ENCODE measurements at places on chromosomes 11 and 22.

GRCh38 chr11:115699733-115700132, 195.5 kb upstream of the CADM1 start:
- no peak for DNase-seq

DNA sequence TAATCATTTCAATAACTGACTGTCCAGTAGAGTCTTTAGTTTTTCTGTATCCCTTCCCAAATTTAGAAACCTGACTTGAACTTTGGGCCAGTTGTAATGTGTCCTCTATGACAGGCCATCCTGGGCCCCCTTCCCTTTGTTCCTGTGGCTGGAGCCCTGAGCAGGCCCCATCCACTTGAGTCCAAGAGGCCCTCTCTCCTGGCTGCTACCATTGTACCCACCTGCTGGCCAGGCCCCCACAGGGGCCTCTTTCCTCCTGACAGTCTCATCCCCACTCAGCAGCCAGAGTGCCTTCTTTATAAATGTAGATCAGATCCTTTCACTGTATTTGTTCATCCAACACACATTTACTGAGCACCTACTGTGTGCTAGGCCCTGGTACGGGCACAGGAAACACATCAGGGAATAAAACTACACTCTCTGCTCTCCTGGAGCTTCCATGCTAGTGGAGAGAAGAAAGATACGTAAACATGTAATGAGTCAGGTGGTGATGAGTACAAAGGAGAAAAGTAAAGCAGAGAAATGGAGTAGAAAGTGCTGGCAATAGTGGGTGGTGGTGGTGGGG, 2.7 kb upstream of the LRP5 start:
- no peak for DNase-seq

GRCh38 chr11:57391539-57391938, 1.1 kb upstream of the PRG2 start:
- DNase-seq, result no peak

- DNase-seq, result peak; percentile 95
Observed at GRCh38 chr11:65422633-65423515, at the start of gene NEAT1. Gene NEAT1 (plus strand): TSS chr11:65422798.

DNA sequence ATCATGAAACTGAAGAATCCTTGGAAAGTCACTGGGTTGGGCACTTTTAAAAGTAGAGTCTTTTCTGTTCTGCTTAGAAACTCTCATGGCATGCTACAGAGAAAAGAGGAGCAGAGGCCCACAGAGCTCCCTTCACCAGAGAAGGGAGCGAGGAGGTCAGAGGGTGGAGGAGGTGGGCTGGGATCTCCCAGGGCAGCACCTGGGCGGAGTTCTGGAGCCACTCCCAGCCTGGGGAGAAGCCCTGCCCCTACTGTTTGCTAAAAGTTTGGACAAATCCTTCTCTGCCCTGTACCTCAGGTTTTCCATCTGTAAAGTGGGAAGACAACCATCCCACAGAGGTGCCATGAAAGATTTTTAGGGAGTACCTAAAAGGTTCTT, 299.1 kb downstream of the KIRREL3 start:
- no peak for DNase-seq

- DNase-seq, result no peak
Observed at GRCh38 chr22:45334068-45334467, 24.3 kb downstream of the FAM118A start.

DNA sequence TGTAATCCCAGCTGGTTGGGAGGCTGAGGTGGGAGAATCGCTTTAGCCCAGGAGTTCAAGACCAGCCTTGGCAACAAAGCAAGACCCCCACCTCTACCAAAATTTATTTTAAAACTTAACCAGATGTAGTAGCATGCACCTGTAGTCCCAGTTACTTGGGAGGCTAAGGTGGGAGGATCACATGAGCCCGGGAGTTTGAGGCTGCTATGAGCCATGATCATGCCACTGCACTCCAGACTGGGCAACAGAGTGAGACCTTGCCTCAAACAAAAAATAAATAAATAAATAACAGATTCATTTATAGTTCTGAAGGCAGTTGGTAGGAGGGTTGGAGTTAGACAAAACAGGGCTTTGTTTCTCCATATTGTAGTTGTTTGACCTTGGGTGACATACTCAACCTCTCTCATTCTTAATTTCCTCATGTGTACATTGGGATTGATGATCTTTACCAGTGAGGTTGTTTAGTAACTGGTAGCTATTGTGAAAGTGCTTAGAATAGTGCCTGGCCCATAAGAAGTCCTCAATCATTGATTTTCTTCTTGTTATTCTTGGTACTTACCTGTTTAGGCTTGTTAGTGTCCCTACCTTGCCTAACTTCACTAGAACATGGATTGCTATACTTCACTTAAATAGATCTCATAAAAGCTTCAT, 79.1 kb downstream of the EMSY start:
- DNase-seq, result no peak

DNA sequence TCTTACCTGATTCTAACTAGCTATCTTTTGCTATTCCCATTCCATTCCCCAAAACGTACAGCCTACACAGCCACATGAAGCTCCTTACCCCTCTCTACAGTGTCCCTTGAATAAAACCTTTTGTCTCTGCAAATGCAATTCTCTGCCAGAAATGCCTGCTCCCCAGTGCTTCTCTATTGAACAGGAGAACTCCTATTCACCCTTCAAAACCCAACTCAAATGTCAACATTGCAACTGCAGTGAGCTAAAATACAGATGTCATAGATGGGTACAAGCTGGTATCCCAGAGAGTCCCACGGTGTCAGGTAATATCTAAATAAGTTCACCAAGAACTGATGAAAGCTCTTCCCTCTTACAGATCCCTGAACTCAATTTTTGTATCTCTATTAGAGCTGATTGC, 421.7 kb downstream of the INSC start:
- no peak for DNase-seq

DNA sequence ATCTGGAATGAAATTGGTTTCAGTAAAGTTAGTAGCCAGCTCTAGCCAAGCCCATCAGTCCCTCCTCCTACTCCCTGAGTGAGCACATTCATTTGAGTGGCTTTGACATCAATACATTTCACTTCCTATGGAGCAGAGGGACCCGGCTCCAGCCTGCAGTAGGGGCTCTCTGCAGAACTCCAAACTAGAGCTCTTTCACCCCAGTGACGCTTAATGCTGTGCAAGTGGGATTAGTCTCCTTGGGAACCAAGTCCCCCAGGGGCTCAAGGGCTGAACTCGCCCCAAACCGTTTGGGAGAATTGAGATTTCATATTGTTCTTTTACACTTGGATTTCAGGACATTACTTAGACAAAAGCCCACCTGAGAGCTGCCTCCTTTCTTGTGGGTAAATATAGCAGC, 4.4 kb upstream of the FAM181B start:
- no peak for DNase-seq

GRCh38 chr11:111330234-111330893, 32.0 kb downstream of the POU2AF3 start:
- DNase-seq, result no peak

DNA sequence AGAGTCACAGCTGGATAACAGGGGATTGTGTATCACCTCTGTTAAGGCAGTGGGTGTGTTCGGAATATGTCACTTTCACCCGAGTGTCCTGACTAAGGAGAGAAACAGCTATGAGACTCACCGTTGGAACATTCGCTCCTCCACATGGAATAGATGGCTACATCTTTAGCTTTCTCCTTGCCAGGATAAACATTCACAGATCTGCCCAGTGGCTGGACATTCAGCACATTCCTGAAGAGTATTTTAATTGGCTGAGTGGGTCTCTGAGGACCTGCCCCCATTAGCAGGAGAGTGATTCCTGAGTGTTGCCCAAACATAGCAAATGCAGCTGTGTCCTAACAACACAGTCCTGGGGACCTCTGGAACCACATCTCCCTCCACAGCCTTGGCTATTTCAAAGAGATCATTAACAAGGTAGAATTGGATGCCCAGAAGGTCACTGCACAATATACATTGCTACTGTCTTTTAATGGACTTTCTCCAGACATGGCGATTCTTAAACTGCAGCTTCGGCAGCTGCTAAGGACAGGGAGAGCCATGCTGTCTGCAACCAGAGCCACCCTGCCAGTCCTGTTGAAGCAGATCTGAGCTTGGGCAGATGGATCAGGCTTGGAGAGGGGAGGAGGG, 435.0 kb upstream of the CADM1 start:
- DNase-seq, result no peak
